ENCODE measurements at places on chromosomes 13 and 19.

DNA sequence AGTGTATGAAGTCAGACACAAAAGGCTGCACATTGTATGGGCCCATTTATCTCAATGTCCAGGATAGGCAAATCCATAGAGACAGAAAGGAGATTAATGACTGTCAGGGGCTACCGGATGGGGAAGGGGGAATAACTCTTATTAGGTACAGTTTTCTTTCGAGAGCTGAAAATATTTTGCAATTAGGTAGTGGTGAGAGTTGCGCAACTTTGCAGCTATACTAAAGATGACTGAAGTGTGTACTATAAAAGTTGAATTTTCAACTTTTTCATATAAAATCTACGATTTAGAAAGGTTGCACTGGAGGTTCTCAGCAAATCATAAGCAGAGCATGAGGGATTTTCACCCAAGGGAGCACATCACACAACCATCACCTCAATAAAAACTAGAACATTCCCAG lies 16.1 kb upstream of the SLC15A1 start:
- no peak for DNase-seq

DNA sequence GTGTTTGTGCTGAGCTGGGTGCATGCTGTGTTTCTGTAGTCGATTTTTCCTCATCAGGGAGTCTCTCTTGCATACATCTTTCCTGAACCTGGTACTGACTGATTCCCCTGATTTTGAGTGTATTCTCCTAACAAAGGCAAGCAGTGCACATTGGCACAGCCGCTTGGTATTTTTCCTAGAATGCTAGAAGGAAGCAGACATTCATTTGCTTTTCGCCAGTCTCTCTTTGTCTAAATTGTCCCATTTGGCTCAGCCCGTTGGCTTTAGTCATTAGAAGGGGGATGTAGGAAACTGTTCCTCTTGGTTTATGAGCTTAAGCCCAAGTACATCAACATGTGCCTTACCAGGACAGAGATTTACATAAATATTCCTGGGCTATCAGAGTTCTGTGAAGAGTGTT lies 266.1 kb upstream of the TMTC4 start:
- peak; percentile 85 for DNase-seq

- no peak for DNase-seq
These were observed 9.5 kb downstream of the ALDH16A1 start for GRCh38 chr19:49462492-49462891.

GRCh38 chr19:49746206-49746958 lies 16.7 kb downstream of the TSKS start:
- DNase-seq, result no peak

GRCh38 chr19:8113017-8113416 lies 36.4 kb downstream of the FBN3 start:
- DNase-seq, result no peak
